Immature natural killer cell (primary cell): ENCODE measurements at places on chromosomes 7 and 10.

GRCh38 chr10:63692220-63692896 is 171.2 kb downstream of the REEP3 start:
- DNase-seq = no peak

DNA sequence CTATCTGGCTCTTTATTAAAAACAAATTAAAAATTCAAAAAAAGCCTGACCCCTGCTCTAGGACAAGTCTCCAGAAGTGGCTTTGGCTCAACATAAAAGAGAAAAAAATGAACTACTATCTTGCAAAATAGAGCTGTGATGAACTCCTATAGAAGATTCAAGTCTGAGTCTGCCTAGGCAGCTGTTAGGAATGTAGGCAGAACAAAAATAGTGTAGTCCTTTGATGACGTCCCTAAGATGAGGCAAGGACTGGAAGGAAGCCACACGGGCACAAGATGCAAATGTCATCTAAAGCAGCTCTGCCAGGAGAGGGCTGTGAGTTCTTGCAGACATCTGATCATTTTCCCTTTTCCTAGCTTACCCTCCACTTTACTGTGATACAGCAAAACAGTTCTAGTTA is 20.5 kb downstream of the ASNS start:
- DNase-seq = no peak

GRCh38 chr7:51209426-51209825 is 107.2 kb downstream of the COBL start:
- peak; percentile 36 for DNase-seq

- no peak for DNase-seq
Observed at GRCh38 chr10:129897871-129898626, 66.0 kb downstream of the EBF3 start.

DNA sequence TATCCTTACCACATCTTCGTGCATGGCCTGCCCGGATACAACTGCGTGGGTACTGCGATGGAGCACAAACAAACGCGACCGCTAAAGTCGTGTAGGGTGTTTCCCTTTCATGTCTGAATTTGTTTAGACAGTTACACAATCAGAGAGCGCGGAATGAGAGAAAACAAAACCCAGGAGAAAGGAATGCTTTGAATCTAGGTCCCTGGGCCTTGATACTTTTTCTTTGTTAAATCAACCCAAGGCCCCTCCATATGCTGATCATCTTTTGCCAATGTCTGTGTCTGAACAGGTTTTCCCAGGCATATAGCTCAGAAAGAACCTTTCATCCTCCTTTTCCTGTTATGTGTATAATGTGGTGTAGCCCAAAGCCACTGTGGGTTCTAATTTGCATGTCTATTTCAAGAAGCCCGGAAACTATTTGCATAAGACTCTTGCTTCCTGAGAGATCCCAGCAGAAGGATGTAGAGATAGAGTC is 145.8 kb downstream of the FRMD4A start:
- DNase-seq = peak; percentile 12

DNA sequence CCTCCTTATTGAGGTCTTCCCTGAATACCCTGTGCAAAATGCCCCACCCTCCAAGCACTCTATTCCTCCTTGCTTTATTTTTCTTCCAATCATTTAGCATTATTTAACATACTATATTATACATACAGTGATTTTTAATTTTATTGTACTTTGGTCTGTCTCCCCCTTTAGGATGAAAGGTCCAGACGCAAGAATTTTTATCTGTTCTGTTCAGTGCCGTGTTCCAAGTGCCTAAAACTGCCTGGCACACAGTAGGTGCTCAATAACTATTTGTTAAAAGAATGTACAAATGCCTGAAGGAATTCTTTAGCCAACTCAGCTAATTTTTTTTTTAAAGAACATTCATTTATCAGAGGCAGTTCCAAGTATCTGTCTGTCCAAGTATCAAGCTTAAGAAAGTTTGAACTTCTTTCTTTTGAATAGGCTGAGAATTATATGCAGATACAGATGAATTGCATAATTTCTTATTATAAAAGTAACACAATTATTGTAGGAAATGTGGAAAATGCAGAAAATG is 34.1 kb upstream of the SLC25A13 start:
- DNase-seq = no peak

- DNase-seq = no peak
Observed at GRCh38 chr7:137172105-137172590, 171.4 kb downstream of the PTN start.
